ENCODE measurements at places on chromosomes 13 and 19. TPM values are rescaled to one million over a fixed set of nuclear protein-coding genes. Genes with fewer than 3 reads are reported as not detected.

DNA sequence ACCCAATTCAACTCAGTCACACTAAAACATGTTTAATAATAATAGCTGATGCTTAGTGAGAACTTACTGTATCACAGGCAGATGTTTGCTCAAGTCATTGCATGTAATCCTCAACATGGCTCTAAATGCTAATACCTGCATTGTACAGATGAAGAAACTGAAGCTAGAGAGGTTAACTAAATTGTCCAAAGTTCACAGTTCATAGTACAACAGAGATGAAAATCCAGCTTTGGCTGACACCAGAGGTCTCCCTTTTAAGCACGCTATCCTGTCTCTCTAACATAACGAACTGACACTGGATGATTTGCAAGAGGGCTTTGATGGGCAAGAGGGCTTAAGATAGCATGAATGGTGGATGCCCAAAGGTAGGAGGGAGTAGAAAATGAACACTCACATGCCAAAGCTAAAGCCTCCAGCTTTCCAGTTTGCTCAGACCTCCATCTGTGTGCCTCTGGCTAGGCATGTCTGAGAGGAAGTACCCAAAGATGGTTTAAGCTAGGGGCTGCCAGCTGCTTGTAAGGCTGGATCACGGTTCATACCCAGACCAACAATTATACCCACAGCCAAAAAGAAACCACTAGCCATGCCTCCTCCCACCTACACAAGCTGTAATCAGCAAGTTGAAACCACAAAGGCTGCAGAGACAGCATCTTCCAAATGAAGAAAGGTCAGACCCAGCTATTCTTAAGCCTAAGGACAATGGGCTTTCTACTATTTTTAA lies 196.9 kb upstream of the UBL3 start:
- no peak for DNase-seq

- no peak for DNase-seq
These were observed 1467.8 kb downstream of the UQCRFS1 start for GRCh38 chr19:27744926-27745768.

The ICAM4 gene
- not detected for total RNA-seq

DNA sequence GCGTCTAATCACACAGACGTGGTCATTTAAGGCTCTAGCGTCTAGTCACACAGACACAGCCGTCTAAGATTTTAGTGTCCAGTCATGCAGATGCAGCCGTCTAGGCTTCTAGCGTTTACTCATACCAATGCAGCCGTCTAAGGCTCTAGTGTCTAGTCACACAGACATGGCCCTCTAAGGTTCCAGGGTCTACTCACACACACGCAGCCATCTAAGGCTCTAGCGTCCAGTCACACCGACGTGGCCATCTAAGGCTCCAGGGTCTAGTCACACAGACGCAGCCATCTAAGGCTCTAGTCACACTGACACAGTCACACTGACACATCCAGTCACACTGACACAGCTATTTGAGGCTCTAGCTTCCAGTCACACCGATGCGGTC lies 55.7 kb downstream of the KLF2 start:
- DNase-seq: no peak

The AKAP11 gene
- 12.2 TPM for total RNA-seq
